ENCODE measurements at places on chromosomes 7 and 10.

DNA sequence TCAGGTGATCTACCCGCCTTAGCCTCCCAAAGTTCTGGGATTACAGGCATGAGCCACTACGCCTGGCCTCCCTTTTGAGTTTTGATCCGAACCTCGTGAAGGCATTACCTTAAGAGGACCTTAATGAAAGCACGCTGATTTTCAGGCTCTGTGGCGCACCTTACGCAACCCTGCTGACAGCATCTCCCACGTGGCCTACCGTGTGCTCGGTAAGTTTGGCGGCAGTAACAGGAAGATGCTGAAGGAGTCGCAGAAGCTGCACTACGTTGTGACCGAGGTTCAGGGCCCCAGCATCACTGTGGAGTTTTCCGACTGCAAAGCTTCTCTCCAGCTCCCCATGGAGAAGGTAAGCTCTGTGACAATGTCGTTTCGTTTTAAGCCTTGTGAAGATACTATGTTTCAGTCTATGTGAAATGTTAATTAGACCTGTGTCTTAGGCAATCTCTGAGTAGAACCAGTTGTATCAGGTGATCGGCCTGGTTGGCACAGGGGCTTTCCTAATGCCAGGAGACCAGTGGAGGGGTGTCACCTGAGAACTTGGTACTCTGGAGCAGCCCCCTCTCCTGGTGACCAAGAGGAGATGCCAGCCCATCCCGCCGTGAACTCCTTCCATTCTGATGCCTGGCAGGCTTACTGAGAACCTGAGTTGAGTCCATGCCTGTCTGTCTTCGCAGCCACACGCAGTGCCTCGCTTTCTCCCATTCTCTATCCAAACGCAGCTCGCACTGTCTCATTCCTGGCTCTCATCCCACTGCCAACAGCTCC lies 43.5 kb downstream of the TRRAP start:
- no peak for DNase-seq

DNA sequence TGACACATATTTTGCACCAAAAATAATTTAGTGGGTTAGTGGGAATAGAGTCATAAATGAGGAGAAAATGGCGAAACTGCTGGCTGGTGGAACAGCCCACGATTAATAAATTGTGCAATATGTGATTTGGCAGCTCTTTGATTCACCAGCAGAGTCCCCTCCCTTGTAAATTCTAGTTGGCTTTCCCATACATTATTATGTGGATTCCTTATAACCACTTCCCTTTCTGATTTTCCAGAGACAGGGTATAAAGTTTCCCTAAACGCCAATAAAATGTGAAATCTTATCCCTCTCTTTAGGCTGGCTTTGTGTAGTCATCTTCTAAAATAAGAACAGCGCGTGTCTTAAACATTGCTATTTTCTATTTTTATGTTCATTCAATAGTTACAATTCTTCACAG lies 149.4 kb upstream of the FERD3L start:
- DNase-seq, result peak; percentile 52

- no peak for DNase-seq
Measured at GRCh38 chr7:79009647-79010046, 443.8 kb downstream of the MAGI2 start.

DNA sequence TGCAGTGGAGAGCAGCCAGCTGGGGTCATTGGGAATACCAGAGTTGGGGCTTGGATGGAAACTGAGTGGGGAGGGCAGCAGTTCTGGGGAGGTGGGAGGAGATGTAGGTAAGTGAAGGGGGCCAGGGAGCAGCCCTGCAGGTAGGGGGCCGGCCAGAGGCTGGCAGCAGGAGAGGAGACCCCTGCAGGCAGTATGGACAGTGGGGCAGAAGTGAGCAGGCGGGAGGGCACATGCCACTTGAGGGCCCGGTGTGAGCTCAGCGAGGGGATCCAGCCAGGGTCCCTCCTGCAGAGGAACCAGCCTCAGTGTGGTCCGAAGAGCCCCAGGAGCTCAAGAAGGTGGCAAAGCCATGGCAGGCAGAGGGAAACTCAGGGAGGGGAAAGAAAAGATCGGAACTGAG lies 75.4 kb downstream of the WDR11 start:
- DNase-seq, result no peak

DNA sequence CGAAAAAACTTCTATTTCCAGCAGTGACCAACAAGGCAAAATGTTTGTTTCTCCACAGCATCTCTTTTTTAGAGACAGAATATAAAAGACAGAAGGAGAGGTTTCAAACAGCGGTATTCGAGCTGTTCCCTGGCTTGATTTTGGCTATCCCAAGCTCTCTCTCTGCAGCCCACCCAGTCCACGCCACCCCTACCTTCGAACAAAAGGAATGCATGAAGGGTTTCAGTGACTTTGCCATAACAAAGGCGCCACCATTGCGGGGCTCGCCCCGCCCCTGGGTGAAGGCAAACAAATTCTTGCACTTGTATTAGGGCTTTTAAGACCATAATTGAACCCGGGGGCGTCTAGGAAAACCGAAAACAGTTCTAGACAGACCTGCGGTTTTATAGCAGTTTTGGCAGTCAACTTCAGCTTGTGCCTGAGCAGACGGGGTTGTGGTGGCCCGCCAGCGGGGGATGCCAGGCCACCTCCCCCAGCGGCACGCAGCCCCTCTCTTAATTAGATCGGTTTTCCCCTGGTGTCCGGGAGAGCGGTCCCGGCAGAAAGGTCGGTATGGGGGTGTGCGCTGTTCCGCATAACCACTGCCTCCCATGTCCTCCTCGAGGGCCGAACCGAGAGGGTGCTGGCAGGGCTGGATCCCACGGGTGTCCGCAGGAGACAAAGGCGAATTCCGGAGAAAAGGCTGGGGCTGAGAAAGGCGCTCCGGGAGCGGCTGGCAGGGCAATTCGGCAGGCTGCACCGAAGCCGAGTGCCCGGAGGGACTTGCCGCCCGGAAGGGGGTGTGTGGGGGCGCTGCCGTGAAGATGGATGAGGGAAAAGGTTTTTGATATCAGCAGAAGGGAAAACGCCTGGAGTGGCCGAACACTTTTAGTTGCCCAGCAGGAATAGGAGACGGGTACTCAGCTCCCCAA lies 2.7 kb upstream of the HOXA11 start:
- no peak for DNase-seq

DNA sequence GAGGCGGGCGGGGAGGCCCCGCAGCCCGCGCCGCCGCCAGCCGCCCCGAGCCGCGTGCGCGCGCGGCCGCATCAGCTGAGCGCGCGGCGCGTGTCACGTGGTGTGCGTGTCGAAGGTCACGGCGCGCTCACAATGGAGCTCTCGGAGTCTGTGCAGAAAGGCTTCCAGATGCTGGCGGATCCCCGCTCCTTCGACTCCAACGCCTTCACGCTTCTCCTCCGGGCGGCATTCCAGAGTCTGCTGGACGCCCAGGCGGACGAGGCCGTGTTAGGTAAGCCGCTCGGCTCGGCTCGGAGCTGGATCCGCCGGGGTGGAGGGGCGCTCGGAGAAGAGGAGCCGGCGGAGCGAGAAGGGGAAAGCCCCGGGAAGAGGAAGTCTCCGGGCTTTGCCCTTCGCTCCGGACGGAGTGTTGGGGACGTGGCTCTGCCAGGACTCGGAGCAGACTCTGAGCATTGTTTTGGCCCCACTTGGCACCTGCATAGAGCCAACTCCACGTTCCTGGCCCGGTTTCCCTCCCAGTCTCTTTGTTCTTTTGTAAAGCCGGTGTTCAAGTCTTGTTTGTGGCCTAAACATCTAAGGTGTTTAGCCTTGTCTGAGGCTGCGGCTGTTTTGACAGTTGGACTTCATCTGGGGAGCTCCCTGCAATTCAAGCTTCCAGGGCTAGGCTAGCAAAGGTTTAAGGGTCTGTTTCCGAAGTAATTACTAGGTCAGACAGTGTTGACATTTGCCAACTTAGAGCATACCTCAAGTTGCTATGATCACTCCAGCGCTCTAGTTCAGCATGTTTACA lies at the start of gene COMMD3:
COMMD3 (plus strand) TSS at position 103 of the 790 bp plus-strand sequence; CDS start at position 133, 30 bp downstream.
- peak; percentile 87 for DNase-seq
